Cardiac muscle cell (in vitro differentiated cells and primary cell): ENCODE measurements at places on chromosomes 2 and 18.

DNA sequence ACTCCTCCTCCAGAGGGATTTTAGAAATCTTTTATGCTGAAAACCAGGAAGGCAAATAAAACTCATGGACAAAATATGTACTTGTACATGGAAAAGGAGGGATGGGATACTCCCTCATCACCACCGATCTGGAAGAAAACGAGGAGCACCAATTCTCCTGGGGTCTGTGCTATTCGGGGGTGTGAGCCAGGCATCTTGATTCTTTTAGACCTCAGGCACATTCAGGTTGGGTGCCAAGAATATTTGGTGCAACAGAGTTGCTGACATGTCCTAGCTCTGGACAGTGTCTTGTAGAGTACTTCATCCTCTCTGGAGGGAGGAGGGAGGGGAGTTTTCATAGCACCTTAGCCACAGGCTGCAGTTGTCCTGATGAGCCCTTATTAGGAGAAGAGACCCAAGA, 163.0 kb downstream of the PRKCE start:
- H3K36me3 ChIP-seq = no peaks in the 10 kb centered on the region
- H3K27me3 ChIP-seq = no peaks in the 10 kb centered on the region
- H3K4me1 ChIP-seq = peaks cover 40% of the 10 kb centered on the region
- H3K4me3 ChIP-seq = no peak overlapping the region
- peak overlapping the region; percentile 67 for H3K27ac ChIP-seq
- peak; percentile 52 for DNase-seq

DNA sequence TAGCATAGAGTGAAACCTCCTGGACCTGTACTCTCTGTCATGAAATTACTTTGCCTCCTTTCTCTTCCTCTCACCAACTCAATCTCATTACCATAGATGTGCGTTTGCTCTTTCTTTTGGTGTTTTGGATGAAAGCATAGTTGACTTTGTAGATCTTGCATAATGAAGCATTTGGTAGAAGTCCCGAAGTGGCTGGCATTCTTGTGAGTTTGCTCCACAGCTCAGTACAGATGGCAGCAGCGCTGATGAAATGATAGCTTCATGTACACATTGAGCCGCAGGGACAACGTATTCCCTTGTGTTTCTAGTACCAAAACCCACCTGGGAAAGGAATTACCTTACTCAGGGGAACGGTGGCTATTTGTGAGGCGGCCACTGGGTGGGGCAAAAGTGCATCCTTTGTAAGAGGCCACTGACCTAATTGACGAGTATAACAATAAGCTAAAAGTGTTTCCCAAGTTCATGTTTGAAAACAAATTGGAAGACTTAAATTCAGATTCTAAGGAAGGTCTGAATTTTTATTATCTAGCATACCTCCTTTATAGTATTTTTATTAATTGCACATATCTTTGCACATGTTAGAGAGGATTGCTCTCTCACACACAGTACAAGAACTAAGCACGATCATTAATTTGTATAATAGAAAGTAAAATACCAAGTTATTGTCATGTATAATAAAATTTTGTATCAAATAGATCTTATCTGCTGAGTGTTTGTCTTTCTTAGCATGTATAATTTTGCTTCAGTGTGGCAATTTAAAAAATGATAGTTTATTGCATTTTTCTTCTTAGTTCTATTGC, 25.4 kb upstream of the CDH7 start:
- H3K4me3 ChIP-seq = no peak overlapping the region
- DNase-seq = peak; percentile 52
- no peaks in the 10 kb centered on the region for H3K36me3 ChIP-seq
- no peaks in the 10 kb centered on the region for H3K4me1 ChIP-seq
- no peaks in the 10 kb centered on the region for H3K27me3 ChIP-seq

DNA sequence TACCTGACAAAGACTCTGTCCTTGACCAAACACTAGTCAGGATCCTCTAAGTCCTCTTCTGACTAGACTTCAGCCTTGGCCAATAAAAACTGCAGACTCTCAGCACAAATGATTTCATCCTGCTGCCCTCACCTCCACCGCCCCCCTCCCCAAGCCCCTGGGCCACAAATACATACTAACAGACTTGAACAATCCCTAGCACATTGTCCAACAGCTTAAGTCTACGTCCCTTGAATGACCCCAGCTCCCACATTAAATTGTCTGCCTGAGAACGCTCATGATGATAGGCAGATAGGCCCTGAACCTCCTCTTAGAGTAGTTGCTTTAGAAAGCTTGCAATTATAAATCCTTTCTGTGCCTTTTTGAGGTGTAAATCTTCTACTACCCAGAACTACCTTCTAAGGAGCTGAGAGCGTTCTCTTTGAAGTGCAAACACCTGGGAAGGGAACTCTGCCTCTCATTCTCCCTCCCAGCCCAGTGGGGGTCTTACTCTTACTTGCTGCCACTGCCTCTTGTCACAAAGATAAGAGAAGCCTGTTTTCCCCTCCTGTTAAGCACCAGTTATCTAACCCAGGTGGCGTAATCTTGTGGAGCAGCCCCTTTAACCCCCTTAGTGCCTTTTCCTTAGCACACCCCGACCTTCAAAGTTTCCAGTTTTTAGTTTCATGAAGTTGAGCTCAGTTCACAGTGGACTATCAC, 1225.6 kb downstream of the LRP1B start:
- H3K4me3 ChIP-seq = peak overlapping the region; percentile 4
- peak overlapping the region; percentile 85 for H3K27ac ChIP-seq
- no peaks in the 10 kb centered on the region for H3K27me3 ChIP-seq
- no peaks in the 10 kb centered on the region for H3K36me3 ChIP-seq
- DNase-seq = peak; percentile 73

DNA sequence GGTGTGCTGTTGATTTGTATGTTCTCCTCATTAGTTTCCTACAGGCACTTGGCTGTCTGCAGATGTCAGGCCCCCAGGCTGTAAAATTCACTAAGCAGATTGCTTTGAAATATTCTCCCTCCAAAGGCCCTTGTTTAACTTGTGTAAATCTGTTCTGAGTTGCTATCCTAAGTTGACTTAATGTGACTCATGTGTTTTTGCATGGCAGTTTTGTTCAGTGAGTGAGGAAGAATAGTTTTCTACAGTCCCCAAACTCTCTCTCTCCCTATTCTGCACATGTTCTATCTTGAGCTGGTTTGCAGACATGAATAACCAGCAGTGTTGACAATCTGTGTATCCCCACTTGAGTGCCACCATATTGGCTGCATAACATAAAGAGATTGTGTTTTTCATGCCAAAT, 1005.4 kb upstream of the DDX18 start:
- no peaks in the 10 kb centered on the region for H3K27me3 ChIP-seq
- no peaks in the 10 kb centered on the region for H3K36me3 ChIP-seq
- H3K4me3 ChIP-seq = no peak overlapping the region
